ENCODE measurements at places on chromosomes 16 and 17.

- DNase-seq: no peak
These were observed 28.3 kb upstream of the ZNF469 start for GRCh38 chr16:88354229-88355092.

DNA sequence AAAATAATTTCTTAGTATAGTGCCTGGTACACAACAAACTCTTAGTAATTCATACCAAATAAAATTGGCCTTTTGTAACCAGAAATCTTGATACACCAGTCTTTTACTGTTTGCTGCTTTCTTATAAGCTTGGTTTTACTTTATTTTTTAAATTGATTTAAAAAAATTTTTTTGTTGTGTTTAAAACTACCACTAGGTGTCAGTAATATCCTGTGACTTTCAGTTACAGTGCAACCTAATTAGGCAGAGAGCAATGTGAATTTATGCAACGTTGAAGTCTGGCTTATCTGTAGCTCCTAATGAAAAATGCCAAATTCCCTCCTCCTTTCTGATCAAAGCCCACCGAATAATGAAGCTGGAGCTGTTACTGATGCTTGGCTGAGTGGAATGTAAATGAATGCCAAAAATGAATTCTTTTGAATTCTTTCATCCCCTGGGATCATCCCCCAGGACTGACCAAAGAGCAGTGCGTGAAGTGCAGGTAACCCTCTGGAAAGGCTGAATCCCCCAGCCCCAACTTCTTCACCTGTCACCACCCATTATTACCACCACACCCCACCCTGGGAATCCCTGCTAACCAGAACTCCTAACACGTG lies 3.8 kb downstream of the ERCC4 start:
- no peak for DNase-seq

GRCh38 chr16:68985855-68986254 lies 119.6 kb upstream of the HAS3 start:
- no peak for DNase-seq

- no peak for DNase-seq
These were observed 46.9 kb upstream of the HNF1B start for GRCh38 chr17:37791447-37792399.

- DNase-seq: no peak
These were observed 230.7 kb downstream of the KATNIP start for GRCh38 chr16:27780468-27781194.

GRCh38 chr17:79982986-79983385 lies 52.7 kb downstream of the TBC1D16 start:
- no peak for DNase-seq

- DNase-seq: no peak
These were observed 9.9 kb upstream of the TSPOAP1 start for GRCh38 chr17:58338454-58338840.

Measured in cortex of kidney (tissue), 1 donor.